Thoracic aorta endothelial cell (primary cell): ENCODE measurements at places on chromosomes 4 and X. TPM values are rescaled to one million over a fixed set of nuclear protein-coding genes. Genes with fewer than 3 reads are reported as not detected.

Gene CLNK
- not detected in 2 replicates for total RNA-seq

Gene CT47B1
- total RNA-seq: not detected in 2 replicates

Gene GAGE12H
- not detected in 2 replicates for total RNA-seq

Gene CXCL11
- total RNA-seq: 0.66 and 1.1 TPM in 2 replicates

Gene RTL9
- total RNA-seq: not detected in 2 replicates

Gene EDA
- 2.5 and 2.8 TPM in 2 replicates for total RNA-seq

Gene MFAP3L
- total RNA-seq: 0.53 and 0.93 TPM in 2 replicates

Gene DKK2
- 6.0 and 8.5 TPM in 2 replicates for total RNA-seq

Gene GAGE10
- total RNA-seq: not detected in 2 replicates
